ENCODE measurements at places on chromosomes 1 and 21.

- no peak for DNase-seq
These were observed 223.7 kb upstream of the USP25 start for GRCh38 chr21:15506086-15506485.

DNA sequence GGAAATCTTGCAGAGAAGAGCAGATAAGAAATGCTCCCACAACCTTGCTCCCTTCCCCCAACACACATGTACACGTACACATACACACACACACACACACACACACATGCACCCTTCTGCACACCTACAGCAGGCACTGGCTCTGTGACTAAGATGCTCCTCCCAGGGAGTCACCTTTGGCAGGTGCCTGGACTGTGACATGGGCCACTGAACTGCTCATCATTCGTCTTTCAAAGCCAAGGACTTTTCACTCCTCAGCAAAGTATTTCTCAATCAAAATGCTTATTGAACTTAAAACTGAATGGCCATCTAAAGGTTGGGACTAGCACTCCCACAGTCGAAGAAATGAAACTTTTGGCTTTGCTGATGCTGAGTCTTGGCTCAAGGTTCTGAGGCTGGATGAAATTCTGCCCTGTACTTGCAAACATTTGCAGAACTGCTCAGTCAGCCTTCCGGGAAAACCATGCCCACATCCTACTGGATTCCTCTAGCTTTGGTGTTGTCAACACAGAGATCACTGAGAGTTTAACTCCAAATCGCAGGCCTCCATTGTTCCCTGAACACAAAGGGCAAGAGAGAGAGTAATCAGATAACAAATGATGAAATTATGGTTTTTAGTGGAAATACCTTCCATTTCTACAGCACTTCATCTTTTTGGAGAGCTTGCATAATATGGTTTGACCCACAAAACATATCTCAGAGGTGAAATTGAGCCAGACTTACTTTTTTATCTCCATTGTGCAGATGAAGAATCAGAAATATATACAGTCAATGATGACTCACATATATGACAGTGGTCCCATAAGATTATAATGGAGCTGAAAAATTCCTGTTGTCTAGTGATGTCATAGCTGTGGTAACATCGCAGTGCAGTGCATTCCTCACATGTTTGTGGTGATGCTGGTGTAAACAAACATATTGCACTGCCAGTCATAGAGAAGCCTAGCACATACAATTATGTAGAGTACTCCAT lies 72.4 kb upstream of the BCAR3 start:
- no peak for DNase-seq

DNA sequence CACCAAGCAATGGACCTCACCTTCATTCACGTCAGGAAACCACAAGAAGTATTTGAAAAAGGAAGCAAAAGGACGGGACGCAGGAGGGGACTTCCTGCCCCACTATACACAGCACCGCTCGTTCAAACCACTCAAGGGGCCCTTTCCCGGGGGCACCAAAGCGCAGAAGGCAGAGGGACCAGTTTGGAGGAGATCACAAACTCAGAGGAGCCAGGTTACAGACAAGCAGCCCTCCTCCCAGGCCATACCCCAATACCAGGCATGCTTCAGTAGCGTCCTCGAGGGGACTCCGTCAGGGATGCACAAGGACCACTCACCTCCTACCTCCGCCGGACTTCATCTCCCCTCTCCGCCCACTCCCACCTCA lies 685 bp downstream of the CRTC2 start:
- no peak for DNase-seq

DNA sequence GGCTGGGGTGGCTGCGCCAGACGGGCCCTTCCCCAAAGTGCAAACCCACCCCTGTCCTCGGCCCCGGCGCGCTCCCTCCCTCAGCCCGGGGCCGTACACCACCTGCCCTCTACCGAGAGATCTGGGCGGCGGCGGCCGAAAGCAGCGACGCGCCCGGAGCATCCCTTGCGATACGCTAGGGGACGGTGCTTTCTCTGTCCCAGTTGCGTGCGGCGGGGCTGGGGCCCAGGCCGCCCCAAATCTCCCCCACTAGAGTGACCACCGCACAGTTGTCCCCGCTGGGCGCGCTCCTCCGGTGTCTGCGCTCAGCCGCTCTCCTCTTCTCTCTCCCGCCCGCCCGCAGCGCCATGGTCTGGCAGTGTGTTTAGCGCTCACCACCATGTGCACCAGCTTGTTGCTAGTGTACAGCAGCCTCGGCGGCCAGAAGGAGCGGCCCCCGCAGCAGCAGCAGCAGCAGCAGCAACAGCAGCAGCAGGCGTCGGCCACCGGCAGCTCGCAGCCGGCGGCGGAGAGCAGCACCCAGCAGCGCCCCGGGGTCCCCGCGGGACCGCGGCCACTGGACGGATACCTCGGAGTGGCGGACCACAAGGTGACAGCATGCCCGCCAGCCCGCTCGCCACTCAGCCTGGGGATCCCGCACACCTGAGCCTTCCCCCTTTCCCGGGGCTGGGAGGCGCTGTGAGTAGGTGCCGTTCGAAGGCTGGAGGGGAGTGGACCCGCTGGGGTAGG lies 1.0 kb downstream of the ST6GALNAC5 start:
- DNase-seq, result peak; percentile 10

DNA sequence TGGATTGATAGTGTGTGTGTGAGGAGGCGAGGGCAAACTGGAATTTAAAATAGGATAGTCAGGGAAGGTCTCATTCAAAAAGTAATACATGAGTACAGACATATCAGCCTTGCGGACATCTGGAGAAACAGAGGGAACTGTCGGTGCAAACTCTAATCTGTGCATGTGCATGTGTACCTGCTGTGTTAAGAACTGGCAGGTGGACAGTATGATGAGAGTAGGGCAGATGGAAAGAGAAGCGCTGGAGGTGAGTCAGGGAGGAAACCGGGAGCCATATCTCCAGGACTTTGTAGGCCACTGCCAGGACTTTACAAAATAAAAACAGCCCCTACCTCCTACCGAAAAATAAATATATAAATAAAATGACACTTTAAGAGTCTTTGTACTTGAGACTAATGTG lies 31.3 kb upstream of the MYBPHL start:
- DNase-seq, result no peak
